Fibroblast of skin of left biceps (primary cell): ENCODE measurements at places on chromosomes 6 and 20.

DNA sequence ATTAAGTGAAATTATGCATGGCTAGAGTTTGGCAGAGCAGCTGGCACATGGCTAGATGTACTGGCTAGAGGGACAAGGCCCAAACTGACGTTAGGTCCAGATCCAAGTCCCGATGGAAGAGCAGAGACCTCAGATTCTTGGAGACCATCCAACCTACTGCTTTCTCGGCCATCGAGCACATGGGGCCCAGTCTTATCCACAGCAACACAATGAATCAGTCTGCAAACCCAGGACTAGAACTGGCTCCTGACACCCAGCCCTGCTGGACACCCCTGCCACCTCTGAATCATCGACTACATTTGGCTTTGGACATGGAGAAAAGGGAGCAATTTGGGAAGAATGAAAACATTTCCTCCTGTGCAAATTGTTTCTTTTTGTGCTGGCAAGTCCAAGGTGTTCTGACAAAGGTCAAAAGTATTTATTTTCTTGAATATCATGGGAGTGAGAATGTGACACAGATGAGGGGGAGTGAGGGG, 23.9 kb upstream of the YWHAB start:
- no peak for DNase-seq

DNA sequence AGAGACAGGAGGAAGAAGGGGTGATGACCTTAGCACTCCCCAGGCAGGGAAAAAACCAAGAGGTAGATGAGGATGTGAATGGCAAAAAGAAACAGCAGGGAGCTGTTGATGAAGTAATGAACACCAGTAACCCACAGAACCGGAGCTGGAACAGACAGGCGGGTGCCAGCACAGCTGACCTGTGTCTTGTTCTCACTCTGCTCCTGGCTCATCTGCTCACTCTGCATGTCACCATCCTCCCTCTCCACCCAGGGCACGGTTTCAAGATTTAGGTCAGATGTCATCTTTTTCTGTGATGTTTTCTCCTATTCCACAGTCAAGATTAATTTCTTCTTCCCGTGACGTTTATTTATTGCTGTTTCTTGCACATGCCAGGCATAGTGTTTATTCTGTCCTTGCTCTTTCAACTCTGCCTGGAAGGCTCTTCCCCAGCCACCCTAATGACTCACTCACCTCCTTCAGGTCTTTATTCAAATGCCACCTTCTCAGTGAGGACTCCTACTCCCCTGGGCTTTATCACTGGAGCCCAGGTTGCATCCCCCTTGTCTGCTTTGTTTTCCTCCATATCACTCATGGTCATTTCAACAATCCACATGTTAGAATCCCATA, 164.5 kb upstream of the HDAC2 start:
- no peak for DNase-seq

DNA sequence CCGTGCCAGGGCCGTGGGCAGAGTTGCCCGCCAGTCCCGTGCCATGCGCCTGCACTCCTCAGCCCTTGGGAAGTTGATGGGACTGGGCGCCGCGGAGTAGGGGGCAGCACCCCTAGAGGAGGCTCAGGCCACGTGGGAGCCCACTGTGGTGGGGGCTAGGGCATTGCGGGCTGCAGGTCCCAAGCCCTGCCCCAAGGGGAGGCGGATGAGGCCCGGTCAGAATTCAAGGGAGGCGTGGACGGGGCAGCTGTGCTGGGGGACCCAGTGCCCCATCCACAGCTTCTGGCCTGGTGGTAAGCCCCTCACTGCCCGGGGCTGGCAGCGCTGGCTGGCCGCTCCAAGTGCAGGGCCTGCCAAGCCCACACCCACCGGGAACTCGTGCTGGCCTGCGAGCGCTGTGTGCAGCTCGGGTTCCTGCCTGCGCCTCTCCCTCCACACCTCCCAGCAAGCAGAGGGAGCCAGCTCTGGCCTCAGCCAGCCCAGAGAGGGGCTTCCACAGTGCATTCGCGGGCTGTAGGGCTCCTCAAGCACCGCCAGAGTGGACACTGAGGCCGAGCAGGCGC, 317.8 kb downstream of the HAO1 start:
- DNase-seq: no peak

DNA sequence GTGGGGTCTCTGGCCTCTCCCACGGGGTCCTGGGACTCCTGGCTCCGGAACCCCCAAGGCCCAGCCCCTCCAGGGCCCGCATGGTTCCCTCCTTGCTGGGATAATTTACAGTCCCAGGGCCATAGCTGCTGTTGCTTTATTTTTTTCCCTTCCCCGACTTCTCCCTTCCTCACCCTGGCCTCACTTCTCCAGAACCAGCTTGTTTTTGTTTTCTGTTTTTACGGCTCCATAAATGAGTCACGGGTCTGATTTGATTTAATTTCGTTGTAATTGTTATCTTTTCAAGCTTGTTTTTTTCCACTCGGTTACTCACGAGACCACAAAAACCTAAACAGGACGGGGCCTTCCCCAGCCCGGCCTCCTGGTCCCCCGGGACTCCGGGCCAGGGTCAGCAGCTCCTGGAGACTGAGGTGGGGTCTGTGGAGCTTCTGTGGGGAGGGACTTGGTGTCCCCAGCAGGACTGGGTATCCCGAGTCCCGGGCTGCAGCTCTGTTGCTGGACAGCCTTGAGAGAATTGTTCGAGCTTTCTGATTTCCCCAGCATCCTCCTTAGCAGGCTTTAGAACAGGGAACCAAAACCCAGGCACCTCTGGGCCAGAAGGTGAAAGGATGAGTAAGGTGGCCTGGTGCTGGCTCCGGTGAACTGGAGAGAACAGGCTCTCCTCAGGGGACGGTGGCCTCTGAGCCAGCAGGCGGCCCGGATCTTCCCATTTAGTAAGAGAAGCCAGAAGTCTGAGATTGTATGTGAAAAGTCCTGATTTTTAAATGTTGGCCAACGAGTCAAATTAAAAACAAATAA, 94.9 kb downstream of the CEBPB start:
- no peak for DNase-seq

DNA sequence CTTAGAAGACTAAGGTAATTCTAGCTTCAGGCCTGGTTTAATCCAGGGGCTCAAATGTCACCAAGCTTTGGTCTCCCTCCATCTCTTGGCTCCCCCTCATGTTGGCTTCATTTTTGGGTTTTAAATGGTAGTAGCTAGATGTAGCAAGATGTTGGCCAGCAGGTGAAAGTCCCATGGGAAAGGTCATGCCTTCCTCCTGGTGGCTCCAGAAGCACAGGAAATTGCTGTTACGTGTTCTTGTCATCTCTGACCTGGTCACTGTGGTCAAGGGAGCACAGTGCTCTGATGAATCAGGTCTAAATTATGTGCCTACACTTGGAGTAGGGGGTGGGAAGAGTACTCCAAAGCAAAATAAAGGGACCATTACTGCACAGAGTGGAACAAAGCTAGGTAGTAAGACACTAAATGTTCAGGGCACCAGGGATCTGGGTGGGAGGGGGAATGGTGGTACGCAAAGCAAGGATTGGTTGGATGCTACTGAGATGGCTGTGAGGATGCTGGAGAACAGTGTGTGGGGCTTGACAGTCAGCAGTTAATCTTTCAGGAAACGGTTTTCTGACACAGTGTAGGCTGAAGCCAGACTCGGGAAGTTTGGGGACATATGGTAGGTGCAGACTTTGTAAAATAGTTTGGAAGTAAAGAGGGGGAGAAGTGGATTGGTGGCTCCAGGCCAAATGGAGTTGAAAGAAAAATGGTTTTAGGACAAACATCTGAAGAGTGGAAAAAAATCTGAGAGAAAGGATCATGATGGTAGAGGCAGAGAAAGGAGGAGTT, 30.1 kb downstream of the CDS2 start:
- no peak for DNase-seq

DNA sequence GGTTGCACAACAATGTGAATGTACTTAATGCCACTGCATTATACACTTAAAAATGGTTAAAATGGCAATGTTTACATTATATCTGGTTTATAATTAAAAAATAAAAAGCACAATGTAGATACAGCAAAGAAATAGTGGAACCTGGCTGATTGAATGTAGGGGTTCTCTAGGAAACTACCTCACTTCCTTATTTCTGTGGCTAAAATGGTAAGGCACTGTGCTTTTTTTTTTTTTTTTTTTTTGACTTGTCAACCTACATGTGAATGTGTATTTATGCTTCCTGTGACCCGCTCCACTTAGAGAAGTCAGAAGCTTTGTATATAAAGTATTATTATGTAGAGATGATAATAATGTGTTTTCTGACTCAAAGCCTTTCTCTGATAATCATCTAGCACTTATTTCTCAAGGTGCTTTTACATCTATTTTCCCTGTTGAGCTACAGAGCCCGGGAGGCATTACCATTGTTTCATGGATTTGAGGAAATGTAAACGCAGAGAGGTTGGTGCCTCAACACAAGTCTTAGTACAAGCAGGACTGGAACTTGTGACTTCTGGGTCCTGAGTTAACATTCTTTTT, 55.0 kb downstream of the SOX4 start:
- no peak for DNase-seq

GRCh38 chr6:12249541-12250382, 40.4 kb upstream of the EDN1 start:
- DNase-seq: no peak

DNA sequence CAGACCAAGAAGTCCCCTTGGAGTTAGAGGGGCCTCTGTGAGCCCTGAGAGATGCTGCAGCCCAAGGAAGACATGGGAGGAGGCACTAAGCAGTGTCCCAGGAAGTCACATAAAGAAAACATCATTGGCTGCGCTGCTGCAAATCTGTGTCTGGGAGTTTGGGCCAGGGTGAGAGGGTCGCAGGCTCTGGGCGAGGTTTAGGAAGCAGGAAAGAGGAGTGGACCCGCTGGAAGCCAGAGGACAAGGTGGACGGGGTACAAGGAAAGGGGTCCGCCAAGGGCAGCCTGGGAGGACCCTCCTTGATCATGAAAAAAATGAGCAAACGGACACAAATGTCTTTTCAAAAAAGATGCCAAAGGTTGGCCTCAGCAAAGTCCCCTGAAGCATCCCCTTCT, 15.5 kb upstream of the SERPINB1 start:
- DNase-seq: no peak

GRCh38 chr6:30931969-30932645, at the start of gene SFTA2:
SFTA2 (minus strand) TSS chr6:30932170; CDS start chr6:30932096, 74 bp downstream.
- no peak for DNase-seq

DNA sequence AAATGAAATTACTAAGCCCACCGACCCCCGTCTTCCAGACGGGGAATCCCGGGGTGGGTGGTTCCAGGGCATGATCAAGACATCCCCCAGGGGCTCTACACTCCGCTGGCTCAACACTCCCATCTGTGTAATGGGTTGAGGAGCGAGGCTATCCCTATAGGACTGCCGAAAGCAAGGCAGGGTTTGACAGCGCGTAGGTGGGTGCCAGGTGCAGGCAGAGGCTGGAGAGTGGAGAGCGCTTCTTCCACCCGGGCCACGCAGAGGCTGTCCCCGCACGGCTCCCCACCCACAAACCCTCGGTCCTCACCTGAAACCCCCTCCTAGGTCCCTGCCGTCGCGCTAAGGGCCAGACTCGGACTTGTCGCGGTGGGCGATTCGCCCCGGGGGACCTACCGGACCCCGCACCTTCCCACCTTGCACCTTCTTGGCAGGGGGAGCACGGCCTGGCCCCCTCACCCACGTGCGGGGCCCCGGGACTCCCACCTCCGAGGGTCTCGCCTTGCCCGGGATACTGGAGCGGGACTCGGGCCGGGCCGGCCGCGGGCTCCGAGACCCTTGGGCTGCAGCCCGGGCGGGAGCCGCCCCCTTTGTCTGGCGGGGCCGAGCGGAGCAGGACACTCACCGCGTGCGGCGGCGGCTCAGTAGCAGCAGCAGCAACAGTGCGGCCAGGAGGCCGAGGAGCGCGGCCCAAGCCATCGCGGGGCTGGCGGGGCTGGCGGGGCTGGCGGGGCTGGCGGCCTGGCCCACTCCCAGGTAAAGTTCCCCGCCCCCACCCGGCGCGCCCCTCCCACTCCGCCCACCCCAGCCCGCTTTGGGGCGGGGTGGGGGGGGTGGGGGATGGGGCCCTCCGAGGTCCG, at the start of gene PTGIS:
Gene PTGIS (minus strand): TSS at position 717 of the 857 bp plus-strand sequence. CDS start 21 bp downstream, at position 696.
- DNase-seq: no peak

DNA sequence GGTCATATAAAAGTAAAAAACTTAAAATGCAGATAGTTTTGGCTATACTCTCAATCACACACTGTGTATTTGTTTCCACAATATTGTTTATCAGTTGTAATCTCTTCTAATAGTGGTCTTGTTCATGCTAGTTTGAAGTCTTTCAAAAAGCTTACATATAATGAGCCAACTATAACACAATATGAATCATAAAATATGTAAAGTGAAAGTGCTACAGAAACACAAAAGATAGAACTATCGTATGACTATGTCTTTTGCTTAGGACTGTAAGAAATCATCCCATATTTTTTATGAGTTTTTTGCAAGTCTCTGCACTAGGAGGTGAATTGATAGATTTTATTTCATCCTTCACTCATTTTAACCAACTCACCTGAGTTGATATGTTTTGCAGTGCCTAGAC, 136.0 kb downstream of the MMUT start:
- DNase-seq: no peak

- DNase-seq: no peak
These were observed 38.9 kb upstream of the KCNB1 start for GRCh38 chr20:49521356-49521755.
